ENCODE measurements at places on chromosomes 12 and 14. TPM values are rescaled to one million over a fixed set of nuclear protein-coding genes. Genes with fewer than 3 reads are reported as not detected.

CLEC1A gene
- polyA plus RNA-seq = 19.9 TPM

SLC39A5 gene
- 4.8 TPM for polyA plus RNA-seq

NANOG gene
- 0.24 TPM for polyA plus RNA-seq

MYF5 gene
- not detected for polyA plus RNA-seq

RHEBL1 gene
- polyA plus RNA-seq = 2.7 TPM

- no peak for DNase-seq
These were observed 128.2 kb downstream of the BCL11B start for GRCh38 chr14:99143793-99144192.

DNA sequence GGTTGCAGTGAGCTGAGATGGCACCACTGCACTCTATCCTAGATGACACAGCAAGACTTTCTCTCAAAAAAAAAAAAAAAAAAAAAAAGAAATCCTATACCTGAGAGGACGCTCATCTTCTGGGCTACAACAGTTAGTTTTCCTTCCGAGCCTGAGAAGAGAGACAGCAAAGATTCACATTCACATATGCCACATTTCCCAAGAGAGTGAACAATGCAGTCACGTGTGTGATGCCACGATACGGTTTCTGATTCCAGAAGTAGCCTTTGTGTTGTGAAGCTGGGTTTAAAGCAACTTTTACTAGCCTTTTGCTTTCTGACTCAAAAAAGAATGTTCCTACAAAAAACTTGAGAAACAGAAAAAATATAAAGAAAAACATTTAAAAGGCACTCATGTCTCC lies 19.5 kb downstream of the GCN1 start:
- no peak for DNase-seq

DNA sequence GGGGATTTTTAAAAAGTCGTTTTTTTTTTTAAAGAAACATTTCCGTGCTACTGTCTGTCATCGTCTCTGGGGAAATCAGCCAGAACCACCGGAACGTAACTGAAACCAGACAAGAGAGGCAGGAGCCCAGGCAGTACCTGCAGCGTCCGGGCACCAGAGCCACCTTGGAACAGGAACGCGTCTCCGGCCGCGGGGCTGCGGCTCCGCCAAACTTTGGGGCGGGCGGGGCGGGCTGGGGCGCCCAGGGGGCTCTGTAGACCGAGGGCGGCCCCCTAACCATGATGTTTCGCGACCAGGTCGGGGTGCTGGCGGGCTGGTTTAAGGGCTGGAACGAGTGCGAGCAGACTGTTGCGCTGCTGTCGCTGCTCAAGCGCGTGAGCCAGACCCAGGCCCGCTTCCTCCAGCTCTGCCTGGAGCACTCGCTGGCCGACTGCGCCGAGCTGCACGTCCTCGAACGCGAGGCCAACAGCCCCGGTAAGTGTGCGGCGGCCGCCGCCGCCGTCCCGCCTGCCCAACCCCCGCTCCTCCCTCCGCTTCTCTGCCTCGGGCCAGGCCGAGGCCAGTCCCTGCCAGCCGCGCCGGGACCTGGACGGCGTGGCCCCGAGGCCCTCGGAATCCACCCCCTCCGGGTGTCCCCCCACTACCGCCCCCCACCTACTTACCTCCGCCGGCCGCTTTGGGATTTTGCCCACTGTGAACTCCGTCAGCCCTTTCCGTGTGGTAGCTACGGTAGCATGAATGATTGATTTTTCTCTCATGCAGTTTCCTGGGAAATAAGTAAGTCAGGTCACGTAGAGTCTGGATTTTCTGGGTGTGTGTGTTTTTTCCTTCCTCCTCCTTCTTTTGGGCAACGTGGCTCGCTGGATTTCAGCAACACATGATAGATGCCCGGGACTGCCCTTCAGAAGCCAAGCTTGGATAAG lies 972 bp downstream of the SAMD4A start:
- DNase-seq = peak; percentile 66
